ENCODE measurements at places on chromosomes 6 and 20. TPM values are rescaled to one million over a fixed set of nuclear protein-coding genes. Genes with fewer than 3 reads are reported as not detected.
A peak's percentile ranks its signal among the peaks of the same experiment; 100 is the strongest.

DNA sequence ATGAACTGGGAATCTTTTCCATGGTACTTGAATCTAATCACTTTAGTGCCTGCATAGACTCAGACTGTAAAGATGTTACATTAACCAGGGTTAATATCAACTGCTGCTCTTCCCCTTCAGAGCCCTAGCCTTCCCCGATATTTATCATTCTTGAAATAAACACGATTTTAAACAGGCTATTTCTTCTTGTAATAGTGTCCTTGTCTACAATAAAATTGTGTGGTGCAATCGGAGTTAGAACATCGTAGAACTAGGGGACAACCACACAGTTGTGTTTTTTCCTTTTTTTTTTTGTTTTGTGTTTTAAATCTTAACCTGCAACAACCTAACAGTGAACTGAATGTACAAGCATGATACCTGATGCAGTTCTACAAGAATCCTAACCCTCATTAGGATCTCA is 4.5 kb downstream of the GJA1 start:
- H3K4me3 ChIP-seq = no peak overlapping the region
- H3K27me3 ChIP-seq = no peaks in the 10 kb centered on the region
- H3K27ac ChIP-seq = peak overlapping the region; percentile 9
- peaks cover 5% of the 10 kb centered on the region for H3K4me1 ChIP-seq

DNA sequence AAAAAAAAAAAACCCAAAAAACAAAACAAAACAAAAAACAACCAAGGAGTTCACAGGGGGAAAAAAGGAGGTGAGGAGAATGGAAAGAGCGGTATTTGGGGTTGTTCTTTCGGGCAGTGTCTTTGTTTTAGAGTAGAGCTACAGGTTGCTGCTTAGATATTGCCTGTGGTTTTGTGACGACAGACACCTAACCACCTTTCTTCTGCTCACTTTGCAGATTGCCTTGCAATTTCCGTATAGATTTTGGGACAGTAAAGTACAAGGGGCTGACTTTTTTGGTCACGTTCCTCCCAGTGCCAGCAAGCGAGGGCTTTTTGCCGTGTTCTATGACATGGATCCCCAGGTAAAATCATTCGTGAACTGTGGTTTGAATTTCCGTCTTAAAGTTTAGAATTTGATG is 50.9 kb downstream of the DEK start:
- no peaks in the 10 kb centered on the region for H3K27me3 ChIP-seq
- no peaks in the 10 kb centered on the region for H3K36me3 ChIP-seq
- H3K27ac ChIP-seq = no peak overlapping the region
- no peak for DNase-seq
- H3K4me3 ChIP-seq = no peak overlapping the region

DNA sequence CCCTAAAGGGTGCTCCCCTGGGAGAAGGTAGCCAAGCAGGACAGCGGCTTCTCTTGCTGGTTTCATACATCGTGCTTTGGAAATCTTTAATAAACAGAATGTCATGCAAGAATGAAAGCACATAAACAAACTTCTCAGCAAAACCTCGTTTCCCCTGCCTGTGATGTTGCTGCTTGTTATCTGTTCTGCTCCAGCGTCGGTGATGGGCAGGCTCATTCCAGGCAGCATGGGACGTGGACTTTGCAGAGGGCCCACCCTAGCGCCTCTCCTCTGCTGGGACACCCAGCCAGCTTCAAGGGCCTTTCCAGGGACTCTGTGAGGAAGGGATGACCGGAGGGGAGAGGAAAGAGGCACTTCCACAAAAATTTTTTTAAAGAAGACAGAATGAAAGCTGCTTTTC is 197.7 kb downstream of the QKI start:
- no peaks in the 10 kb centered on the region for H3K36me3 ChIP-seq
- no peaks in the 10 kb centered on the region for H3K4me1 ChIP-seq
- no peaks in the 10 kb centered on the region for H3K27me3 ChIP-seq
- no peak for DNase-seq

DNA sequence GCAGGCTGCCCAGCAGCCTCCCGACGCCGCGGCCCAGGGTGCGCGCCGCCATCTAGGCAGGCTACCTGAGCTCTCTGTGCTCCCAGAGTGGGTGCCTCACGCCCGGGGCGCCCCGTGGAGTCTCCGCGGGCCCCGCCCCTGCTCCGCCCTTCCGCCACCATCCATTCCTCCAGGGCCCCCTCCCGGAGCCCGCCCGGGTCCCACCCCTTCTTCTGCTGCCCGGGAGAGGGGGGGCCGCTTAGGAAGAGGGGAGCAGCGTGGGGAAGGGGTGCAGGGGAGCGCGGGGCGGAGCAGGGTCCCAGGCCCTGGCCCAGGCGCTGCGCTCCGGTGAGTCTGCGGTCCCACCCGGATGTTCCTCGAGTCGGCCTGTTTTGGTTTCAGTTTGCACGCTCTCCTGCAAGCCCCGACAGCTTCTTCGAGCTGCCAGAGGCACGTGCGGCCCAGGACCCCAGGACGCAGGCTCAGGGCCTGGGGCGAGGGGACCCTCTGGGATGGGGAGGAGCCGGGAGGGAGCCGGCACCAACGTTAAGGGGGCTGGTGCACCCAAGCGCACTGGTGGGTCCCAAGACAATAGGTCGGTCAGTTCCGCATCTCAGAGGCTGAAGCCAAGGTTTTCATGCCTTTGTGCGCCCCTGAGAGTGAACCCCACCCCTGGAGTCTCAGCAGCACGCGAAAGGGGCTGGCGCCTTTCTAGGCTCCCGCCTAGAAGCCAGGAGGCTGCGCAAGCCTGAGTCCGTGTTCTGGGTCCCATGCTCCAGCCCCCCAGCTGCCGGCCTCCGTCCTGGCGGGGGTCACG is at the start of gene ACSS1:
Gene ACSS1 (minus strand): TSS at position 89 of the 796 bp plus-strand sequence. CDS start 37 bp downstream, at position 52.
- H3K27ac ChIP-seq = peak within 1 kb of the TSS; percentile 83
- H3K4me3 ChIP-seq = peak within 1 kb of the TSS; percentile 79
- H3K36me3 ChIP-seq = no peaks in the 10 kb centered on the region

The CFB gene
- 38.6 TPM for polyA plus RNA-seq

The LRRN4 gene
- polyA plus RNA-seq = 3.1 TPM

The ENPP3 gene
- 3.3 TPM for polyA plus RNA-seq

Data from testis (tissue), 5 donors.